NCI-H2081 (cell line): ENCODE measurements at places on chromosomes 5 and 9.

- no peak for DNase-seq
Measured at GRCh38 chr5:2272755-2273154, 390.0 kb upstream of the IRX4 start.

- no peak for DNase-seq
Measured at GRCh38 chr5:159130871-159131270, 31.2 kb upstream of the EBF1 start.

GRCh38 chr5:171569065-171569712 lies 149.7 kb downstream of the FGF18 start:
- DNase-seq: no peak

DNA sequence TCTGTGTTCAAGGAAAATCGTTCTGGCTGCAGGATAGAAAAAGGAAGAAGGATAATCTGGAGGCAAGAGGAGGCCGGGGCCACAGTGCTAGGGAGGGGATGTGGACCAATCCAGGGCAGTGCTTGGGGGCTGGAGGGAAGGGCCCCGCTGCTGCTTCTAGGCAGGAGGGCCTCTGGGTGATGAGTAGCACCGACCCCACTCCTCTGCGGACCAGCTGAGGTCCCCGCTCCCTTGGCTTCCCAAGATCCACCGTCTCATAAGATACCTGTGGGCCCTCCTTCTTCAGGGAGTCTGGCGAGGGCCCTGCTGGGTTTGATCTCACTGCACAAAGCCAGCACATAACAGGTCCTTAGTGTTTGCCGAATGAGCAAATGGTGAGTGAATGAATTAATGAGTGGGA lies 93.5 kb upstream of the MVB12B start:
- no peak for DNase-seq
